ENCODE measurements at places on chromosomes 1 and 21. TPM values are rescaled to one million over a fixed set of nuclear protein-coding genes. Genes with fewer than 3 reads are reported as not detected.
A peak's percentile ranks its signal among the peaks of the same experiment; 100 is the strongest.

- DNase-seq: peak; percentile 50
Measured at GRCh38 chr1:212498283-212499040, 65.7 kb downstream of the NENF start.

Gene HIVEP3
- 0.49 TPM for polyA plus RNA-seq

DNA sequence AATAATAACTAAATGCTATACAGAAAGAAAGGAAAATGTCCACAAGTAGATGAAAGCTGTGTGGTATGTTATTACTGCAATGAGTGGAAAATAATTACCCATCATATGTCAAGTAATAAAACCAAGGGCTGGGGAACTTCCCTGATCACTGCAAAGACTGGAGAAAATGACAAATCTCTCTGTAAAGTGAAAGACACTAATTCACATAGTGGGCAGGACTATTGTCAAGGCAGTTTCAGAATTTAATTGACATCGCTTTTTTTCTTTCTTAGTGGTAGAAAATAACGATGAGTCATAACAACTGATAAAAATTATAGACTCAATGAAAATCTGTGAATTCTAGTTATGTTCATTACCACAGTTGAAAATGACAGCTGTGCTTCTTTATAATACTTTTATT is 153.7 kb upstream of the ST6GALNAC5 start:
- no peak for DNase-seq

GRCh38 chr1:117712621-117713020 is 106.8 kb downstream of the TENT5C start:
- DNase-seq: peak; percentile 4

Gene SPATA46
- not detected for polyA plus RNA-seq

DNA sequence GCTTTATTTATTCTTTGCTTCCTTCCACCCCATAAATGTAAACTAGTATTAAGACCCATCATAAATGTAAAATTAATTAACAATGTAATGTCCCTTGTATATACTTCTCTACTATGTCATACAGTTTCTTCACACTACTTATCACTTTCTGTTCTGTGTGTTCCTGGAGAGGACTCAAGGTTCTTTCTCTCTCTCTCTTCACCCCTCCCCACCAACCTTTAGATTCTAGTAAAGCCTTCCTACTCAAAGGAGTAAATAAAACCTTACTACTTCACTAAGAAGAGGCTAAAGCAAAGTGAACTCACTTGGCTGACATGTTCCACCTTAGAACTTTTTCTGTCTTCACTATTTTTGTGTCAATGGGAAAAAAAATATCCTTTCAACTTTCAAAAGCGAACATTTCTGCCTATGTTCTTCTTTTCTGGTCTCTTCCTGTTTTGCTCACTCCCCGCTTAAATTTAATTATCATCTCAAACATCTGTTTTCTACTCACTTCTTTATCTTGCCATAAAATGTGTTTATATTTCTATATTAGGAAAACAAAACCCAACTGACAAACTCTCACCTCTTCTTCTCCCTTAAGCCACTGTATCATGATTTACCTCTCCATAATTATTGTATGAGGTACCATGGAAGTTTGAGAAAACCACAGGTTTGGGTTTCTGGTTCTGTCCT is 260.3 kb downstream of the DPYD start:
- DNase-seq: no peak
